Activated CD8-positive, alpha-beta T cell treated with anti-CD3 and anti-CD28 coated beads for 36 hours (primary cell): ENCODE measurements at places on chromosomes 4 and X. TPM values are rescaled to one million over a fixed set of nuclear protein-coding genes. Genes with fewer than 3 reads are reported as not detected.

Gene RUFY3
- 17.5 TPM for total RNA-seq

- peaks cover 24% of the 10 kb centered on the region for H3K36me3 ChIP-seq
- H3K4me3 ChIP-seq, result peak within 1 kb of the TSS; percentile 93
- peak within 1 kb of the TSS; percentile 92 for H3K27ac ChIP-seq
- DNase-seq, result no peak
Observed at GRCh38 chrX:48470110-48470832, at the start of gene SLC38A5. Gene SLC38A5, minus strand, starts transcription at chrX:48470260. Its CDS starts 2,336 bp downstream, at chrX:48467924.

DNA sequence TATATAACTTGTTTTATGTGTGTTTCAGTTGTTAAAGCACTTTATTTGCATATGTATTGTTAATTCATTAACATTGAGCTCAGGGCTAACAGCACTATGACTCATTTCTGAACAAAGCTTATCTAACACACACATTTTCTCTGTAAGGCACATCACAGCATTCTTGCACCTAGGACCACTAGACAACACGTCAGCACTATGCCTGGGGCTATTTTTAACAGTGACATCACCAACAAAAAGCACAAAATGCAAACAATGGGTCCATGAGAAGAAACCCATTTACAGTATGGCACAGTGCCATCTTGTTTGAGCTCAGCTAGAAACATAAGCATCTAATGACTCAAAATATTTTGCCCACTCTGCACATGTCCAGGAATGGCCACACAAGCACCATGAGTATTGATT lies 124.4 kb downstream of the RELL1 start:
- H3K27me3 ChIP-seq, result no peaks in the 10 kb centered on the region
- H3K36me3 ChIP-seq, result no peaks in the 10 kb centered on the region
- H3K27ac ChIP-seq, result no peak overlapping the region
- H3K4me1 ChIP-seq, result no peaks in the 10 kb centered on the region

DNA sequence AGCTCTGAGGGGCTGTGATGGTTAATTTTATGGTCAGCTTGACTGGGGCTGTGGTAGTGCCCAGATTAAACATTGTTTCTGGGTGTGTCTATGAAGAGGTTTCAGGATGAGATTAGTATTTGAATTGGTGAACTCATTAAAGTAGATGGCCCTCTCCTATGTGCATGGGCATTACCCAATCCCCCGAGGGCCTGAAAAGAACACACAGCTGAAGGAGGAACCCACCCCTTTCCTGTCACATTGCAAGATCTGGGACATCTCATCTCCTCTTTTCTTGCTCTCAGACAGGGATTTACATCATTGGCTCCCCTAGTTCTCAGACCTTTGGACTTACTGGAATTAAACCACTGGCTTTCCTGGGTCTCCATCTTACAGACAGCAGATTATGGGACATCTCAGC lies 29.4 kb upstream of the NDP start:
- H3K27ac ChIP-seq, result no peak overlapping the region
- DNase-seq, result no peak
- H3K27me3 ChIP-seq, result no peaks in the 10 kb centered on the region
- H3K4me3 ChIP-seq, result no peak overlapping the region
- no peaks in the 10 kb centered on the region for H3K4me1 ChIP-seq
- no peaks in the 10 kb centered on the region for H3K36me3 ChIP-seq

DNA sequence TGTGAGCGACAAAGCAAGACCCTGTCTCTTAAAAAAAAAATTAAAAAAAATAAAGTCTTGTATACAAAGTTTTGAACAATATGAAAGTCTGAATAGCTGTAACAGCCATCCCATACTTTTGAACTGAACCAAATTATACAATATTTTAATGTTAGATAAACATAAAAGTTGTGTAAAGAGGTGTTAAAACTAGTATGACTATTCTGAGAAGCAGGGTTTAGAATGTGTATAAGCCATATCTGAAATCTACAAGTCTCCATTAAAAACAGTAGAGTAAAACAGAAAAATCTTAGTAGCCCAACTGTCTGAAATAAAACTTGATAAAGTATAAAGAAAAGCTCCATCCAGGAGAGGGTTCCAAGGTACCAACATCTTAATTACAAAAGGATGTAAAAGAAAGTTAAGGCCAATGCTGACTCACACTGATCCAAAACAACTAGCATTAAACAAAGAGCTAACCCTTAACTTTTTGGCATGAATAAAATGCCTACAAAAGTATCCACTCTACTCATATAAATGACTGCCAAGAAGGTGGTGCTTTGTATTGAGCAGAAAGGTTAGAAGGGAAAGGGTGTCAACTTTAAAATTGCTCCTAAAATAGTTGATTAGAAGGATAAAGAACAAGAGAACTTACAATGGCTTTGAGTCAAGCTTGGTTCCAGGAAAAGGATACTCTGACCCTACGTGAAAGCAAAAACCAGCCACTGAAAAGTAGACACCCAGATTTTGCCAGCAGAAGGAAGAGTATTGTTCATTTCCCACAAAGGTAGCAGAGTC lies 18.5 kb downstream of the CNOT6L start:
- H3K27ac ChIP-seq, result peak overlapping the region; percentile 90
- no peak for DNase-seq
- H3K4me3 ChIP-seq, result peak overlapping the region; percentile 65
- H3K36me3 ChIP-seq, result peaks cover 38% of the 10 kb centered on the region
- H3K27me3 ChIP-seq, result no peaks in the 10 kb centered on the region
- peaks cover 71% of the 10 kb centered on the region for H3K4me1 ChIP-seq

DNA sequence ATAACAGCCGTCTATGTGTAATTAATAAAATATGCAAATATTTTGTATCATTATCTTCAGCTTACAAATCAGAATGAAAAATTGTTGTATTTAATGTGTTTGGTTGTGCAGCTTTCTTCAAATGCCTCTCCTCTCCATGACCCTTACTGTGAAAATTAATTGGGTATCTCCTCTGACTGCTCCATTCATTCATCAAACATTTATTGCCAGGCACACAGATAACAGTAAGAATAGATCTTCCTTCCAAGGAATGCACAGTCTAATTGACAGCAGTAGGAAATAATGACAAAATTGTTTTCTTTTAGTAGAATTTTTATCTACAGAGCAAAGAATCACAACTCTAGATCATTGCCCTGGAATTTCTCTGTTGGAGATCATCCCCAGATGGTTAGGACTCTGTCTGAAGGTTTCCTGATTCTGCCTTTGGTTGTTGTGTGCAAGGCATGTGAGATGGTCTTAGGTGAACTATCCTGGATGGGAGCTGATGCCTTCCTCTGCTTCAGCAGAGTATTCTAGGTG lies 395.0 kb upstream of the FAT1 start:
- H3K4me3 ChIP-seq, result no peak overlapping the region
- no peak overlapping the region for H3K27ac ChIP-seq
- H3K4me1 ChIP-seq, result no peaks in the 10 kb centered on the region
- H3K27me3 ChIP-seq, result no peaks in the 10 kb centered on the region
- DNase-seq, result no peak
- no peaks in the 10 kb centered on the region for H3K36me3 ChIP-seq

GRCh38 chrX:154515966-154516655 lies at the start of gene FAM3A:
Gene FAM3A, minus strand, starts transcription at chrX:154516232. Its CDS starts 460 bp downstream, at chrX:154515772.
- no peaks in the 10 kb centered on the region for H3K27me3 ChIP-seq
- H3K4me3 ChIP-seq, result peak within 1 kb of the TSS; percentile 82
- H3K36me3 ChIP-seq, result peaks cover 14% of the 10 kb centered on the region
- H3K4me1 ChIP-seq, result peaks cover 29% of the 10 kb centered on the region

GRCh38 chr4:139849219-139849618 lies 183.6 kb downstream of the MGST2 start:
- H3K36me3 ChIP-seq, result no peaks in the 10 kb centered on the region
- no peak for DNase-seq

DNA sequence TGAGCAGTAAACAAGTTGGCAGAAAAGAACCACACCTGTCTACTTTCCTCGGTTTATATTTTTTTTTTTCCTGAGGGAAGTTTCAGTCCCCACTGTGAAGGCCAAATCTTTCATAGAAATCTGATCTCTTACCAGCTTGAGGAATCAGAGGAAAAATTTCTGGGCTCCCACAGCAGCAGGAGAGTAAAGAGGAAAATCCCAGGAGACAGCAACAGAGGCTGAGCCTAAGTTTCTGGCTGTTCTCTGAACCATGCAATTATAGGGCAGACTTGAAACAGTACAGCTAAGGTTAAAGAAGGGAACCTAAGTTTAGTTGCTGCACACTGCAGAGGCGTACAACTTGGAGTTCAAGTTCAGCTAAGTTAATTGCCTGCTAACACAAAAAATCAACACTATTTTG lies 1090.9 kb upstream of the INTU start:
- no peaks in the 10 kb centered on the region for H3K36me3 ChIP-seq
- H3K27ac ChIP-seq, result no peak overlapping the region
- no peak overlapping the region for H3K4me3 ChIP-seq
- H3K27me3 ChIP-seq, result no peaks in the 10 kb centered on the region

Gene DMRTC1
- total RNA-seq, result not detected

GRCh38 chrX:42515939-42516338 lies 262.0 kb downstream of the PPP1R2C start:
- no peak overlapping the region for H3K27ac ChIP-seq
- no peaks in the 10 kb centered on the region for H3K27me3 ChIP-seq
- no peaks in the 10 kb centered on the region for H3K4me1 ChIP-seq
- H3K4me3 ChIP-seq, result no peak overlapping the region
- DNase-seq, result no peak
- no peaks in the 10 kb centered on the region for H3K36me3 ChIP-seq

- DNase-seq, result peak; percentile 49
- no peaks in the 10 kb centered on the region for H3K36me3 ChIP-seq
- H3K4me3 ChIP-seq, result no peak overlapping the region
- H3K27ac ChIP-seq, result no peak overlapping the region
- H3K27me3 ChIP-seq, result no peaks in the 10 kb centered on the region
Observed at GRCh38 chr4:6278801-6279197, 9.1 kb downstream of the WFS1 start.

Gene ACSL4
- total RNA-seq, result 63.1 TPM

DNA sequence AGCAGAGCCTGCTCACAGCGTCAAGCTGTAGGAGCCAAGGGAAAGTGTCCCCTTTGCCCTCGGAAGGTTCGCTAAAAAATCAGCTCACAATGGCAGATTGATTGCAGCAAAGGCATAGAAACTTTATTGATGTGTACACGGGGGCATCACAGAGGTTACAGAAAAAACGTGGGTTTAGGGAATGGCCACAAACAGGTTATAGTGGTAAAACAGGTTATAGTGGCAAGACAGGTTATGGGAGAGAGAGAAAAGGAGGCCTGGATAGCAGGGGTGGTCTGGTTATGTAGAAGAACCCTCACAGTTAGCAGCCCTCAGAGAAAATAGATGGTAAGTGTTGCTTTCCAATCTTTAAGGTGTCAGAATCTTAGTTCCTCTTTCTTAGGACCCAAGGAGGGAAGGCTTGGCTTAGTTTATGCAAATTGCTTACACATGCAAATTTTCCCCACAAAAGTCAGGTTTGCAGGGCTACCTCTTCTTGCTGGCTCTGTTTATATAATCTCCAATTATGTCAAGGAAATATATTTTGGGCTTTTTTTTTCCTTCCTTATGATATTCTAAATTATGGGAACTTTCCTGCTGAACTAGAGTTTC lies 113.7 kb downstream of the BMP15 start:
- no peak overlapping the region for H3K27ac ChIP-seq
- H3K27me3 ChIP-seq, result peaks cover 4% of the 10 kb centered on the region
- no peaks in the 10 kb centered on the region for H3K36me3 ChIP-seq
- no peak for DNase-seq

Gene TEX13B
- not detected for total RNA-seq

Gene NAP1L3
- 1.6 TPM for total RNA-seq

DNA sequence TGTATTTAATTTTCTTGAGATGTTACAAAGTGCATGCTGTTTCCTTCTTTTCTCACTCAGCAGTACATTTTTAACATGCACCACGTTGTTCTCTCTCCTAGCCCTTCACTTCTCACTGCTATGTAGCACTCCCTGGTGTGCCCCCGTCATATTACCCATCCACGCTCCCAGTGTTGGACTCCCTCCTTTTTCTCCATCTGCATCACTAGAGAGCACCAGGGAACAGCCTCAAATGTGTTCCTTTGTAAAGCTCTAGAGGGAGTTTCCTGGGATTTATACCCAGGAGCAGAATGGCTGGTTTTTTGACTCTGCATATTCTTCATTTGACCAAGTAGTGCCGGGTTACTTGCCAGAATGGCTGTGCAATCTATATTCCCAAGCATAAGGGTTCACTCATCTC lies 240.3 kb upstream of the ANXA3 start:
- no peaks in the 10 kb centered on the region for H3K36me3 ChIP-seq
- H3K27me3 ChIP-seq, result peaks cover 17% of the 10 kb centered on the region
- no peak overlapping the region for H3K27ac ChIP-seq
- H3K4me3 ChIP-seq, result no peak overlapping the region

Gene SYTL5
- not detected for total RNA-seq

Gene RTL3
- not detected for total RNA-seq
